ENCODE measurements at places on chromosomes 1 and 21. TPM values are rescaled to one million over a fixed set of nuclear protein-coding genes. Genes with fewer than 3 reads are reported as not detected.

Gene FOXO6
- 9.9 TPM for total RNA-seq

Gene SLC66A1
- 21.1 TPM for total RNA-seq

Gene GJC2
- 0.51 TPM for total RNA-seq

Gene TAS1R3
- total RNA-seq, result 1.1 TPM

Gene ALPL
- total RNA-seq, result 0.67 TPM

Gene CD84
- not detected for total RNA-seq

Gene TSPAN1
- total RNA-seq, result not detected

Gene HSPA13
- total RNA-seq, result 29.8 TPM

GRCh38 chr1:79353224-79353623 lies 346.7 kb upstream of the ADGRL4 start:
- no peak overlapping the region for H3K27ac ChIP-seq
- H3K4me1 ChIP-seq, result no peaks in the 10 kb centered on the region
- H3K36me3 ChIP-seq, result no peaks in the 10 kb centered on the region
- no peak overlapping the region for H3K4me3 ChIP-seq

DNA sequence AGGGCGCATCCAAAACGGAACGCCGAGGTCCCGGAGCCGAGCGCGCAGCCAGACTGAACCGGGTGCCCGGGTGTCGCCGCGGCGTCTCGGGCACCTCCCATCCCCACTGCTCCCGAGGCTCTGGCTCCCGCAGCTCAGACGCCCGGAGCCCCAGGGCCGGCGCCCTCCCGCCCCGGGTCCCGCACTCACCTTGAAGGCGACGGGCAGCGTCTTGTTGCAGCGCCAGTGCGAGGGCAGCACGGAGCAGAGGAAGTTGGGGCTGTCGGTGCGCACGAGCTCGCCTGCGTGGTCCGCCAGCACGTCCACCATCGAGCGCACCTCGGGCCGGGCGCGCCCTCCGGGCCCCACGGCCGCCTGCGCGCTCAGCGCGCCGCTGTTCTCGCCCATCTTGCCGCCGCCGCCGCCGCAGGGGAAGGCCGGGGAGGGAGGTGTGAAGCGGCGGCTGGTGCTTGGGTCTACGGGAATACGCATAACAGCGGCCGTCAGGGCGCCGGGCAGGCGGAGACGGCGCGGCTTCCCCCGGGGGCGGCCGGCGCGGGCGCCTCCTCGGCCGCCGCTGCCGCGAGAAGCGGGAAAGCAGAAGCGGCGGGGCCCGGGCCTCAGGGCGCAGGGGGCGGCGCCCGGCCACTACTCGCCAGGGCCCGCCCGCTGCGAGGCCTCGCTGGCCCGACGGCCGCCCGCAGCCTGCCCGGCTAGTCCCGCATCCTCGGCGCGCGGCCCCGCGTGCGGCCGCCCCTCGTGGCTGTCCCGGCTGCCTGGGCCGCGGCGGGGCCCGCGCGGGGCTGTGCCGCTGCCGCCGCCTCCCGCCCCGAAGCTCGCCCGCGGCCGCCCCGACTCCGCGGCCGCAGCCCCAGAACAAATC lies 447 bp downstream of the RUNX3 start:
- H3K4me3 ChIP-seq, result peak overlapping the region; percentile 8
- H3K27me3 ChIP-seq, result peaks cover 100% of the 10 kb centered on the region
- H3K36me3 ChIP-seq, result no peaks in the 10 kb centered on the region
- DNase-seq, result peak; percentile 42
- peaks cover 4% of the 10 kb centered on the region for H3K4me1 ChIP-seq
- H3K27ac ChIP-seq, result no peak overlapping the region

GRCh38 chr1:111199881-111200801 lies at the start of gene DENND2D:
DENND2D (minus strand) TSS chr1:111200646; CDS start chr1:111200459, 187 bp downstream.
- no peak for DNase-seq
- no peak within 1 kb of the TSS for H3K27ac ChIP-seq
- H3K4me3 ChIP-seq, result no peak within 1 kb of the TSS
- H3K4me1 ChIP-seq, result no peaks in the 10 kb centered on the region
- H3K36me3 ChIP-seq, result no peaks in the 10 kb centered on the region

- no peaks in the 10 kb centered on the region for H3K27me3 ChIP-seq
- H3K4me1 ChIP-seq, result no peaks in the 10 kb centered on the region
- H3K4me3 ChIP-seq, result no peak overlapping the region
- H3K27ac ChIP-seq, result no peak overlapping the region
- peak; percentile 47 for DNase-seq
- no peaks in the 10 kb centered on the region for H3K36me3 ChIP-seq
Observed at GRCh38 chr1:187680823-187681222, 852.1 kb downstream of the PLA2G4A start.

GRCh38 chr1:145695821-145696629 lies 11.1 kb downstream of the PDZK1 start:
- H3K27me3 ChIP-seq, result no peaks in the 10 kb centered on the region
- peak overlapping the region; percentile 82 for H3K27ac ChIP-seq
- no peak overlapping the region for H3K4me3 ChIP-seq
- no peak for DNase-seq
- no peaks in the 10 kb centered on the region for H3K36me3 ChIP-seq

All from cardiac muscle cell (in vitro differentiated cells and primary cell).